ENCODE measurements at places on chromosomes 4 and X. TPM values are rescaled to one million over a fixed set of nuclear protein-coding genes. Genes with fewer than 3 reads are reported as not detected.

GRCh38 chr4:155639704-155640523 lies 26.7 kb upstream of the GUCY1A1 start:
- H3K4me1 ChIP-seq = no peaks in the 10 kb centered on the region
- H3K27ac ChIP-seq = no peak overlapping the region
- H3K36me3 ChIP-seq = no peaks in the 10 kb centered on the region
- no peak for DNase-seq
- no peak overlapping the region for H3K4me3 ChIP-seq

- no peak for DNase-seq
- H3K4me1 ChIP-seq = no peaks in the 10 kb centered on the region
- no peaks in the 10 kb centered on the region for H3K27me3 ChIP-seq
- H3K27ac ChIP-seq = no peak overlapping the region
- no peaks in the 10 kb centered on the region for H3K36me3 ChIP-seq
Observed at GRCh38 chr4:41468122-41468521, 69.8 kb upstream of the LIMCH1 start.

DNA sequence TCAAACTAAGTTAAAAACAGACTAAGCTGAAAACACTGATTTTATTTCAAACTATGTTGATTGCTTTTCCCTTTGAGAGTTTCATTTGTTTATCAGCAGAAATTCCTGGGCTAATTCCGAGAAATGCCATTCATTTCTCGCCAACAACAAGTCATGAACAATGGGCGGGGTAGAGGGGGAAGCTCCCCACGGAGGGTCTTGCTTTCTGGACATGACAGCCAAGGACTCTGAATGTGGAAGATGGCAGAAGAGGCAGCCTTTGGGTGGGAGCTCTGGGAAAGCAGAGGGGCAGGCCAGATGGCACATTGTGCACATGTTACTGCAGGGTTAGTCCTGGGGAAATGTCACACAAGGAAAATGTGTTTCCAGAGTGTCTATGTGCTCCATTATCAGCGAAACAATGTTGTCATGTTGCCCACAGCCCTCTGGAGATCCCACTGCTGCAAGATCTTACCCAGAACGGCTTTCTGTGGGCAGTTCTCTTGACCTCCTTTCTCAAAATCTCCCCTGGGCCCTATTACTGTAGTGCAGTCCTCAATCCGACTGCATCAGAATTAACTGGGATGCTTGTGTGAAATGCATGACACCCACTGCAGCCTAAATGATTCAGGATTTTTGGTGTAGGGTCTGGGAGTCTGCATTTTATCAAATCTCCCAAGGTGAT lies 45.0 kb downstream of the CHRDL1 start:
- H3K36me3 ChIP-seq = no peaks in the 10 kb centered on the region
- no peak overlapping the region for H3K4me3 ChIP-seq
- DNase-seq = no peak
- no peak overlapping the region for H3K27ac ChIP-seq
- H3K4me1 ChIP-seq = no peaks in the 10 kb centered on the region

- no peaks in the 10 kb centered on the region for H3K27me3 ChIP-seq
- no peak within 1 kb of the TSS for H3K27ac ChIP-seq
- no peak within 1 kb of the TSS for H3K4me3 ChIP-seq
- no peak for DNase-seq
Observed at GRCh38 chrX:55074851-55075467, at the start of gene PAGE2B. Gene PAGE2B, plus strand, starts transcription at chrX:55075030. Its CDS starts 1,012 bp downstream, at chrX:55076042.

- H3K4me1 ChIP-seq = no peaks in the 10 kb centered on the region
- no peak for DNase-seq
- H3K36me3 ChIP-seq = no peaks in the 10 kb centered on the region
- H3K27me3 ChIP-seq = no peaks in the 10 kb centered on the region
- H3K27ac ChIP-seq = no peak overlapping the region
Observed at GRCh38 chrX:151570561-151570960, 7.1 kb downstream of the PASD1 start.

GRCh38 chrX:66680451-66680850 lies 41.6 kb upstream of the EDA2R start:
- H3K27me3 ChIP-seq = no peaks in the 10 kb centered on the region
- no peak overlapping the region for H3K27ac ChIP-seq
- no peaks in the 10 kb centered on the region for H3K36me3 ChIP-seq

DNA sequence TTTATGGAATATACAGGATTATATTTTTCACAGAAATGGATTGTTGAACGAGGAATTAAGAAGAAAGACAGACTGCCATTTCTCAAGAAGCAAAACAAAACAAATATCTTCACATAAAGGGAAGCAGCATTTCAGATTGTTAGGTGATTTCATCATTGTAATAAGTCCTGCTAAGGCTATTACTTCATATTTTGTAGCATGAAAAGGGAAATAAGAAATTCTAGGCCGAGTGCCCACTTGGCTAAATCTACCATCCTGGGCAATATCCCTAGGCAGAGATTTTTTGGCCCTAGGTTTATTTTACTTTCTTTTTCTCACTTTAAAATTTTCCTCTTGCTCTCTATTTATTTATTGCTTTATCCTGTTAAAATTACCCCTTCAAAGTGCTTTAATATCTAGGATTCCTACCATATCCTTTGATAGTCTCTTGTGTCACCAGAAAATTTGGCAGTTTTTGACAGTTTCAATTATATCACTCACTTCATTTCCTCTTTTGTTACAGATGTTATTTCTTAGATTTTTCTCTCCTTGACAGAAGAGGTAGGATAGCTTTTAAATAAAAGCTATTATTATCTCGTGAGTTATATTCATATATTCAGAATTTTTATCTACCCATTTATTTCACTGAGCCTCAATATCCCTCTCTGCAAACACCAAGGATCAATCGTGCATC lies 142.3 kb downstream of the PDGFC start:
- no peaks in the 10 kb centered on the region for H3K36me3 ChIP-seq
- no peak overlapping the region for H3K4me3 ChIP-seq
- no peaks in the 10 kb centered on the region for H3K27me3 ChIP-seq
- DNase-seq = no peak
- H3K27ac ChIP-seq = no peak overlapping the region

DNA sequence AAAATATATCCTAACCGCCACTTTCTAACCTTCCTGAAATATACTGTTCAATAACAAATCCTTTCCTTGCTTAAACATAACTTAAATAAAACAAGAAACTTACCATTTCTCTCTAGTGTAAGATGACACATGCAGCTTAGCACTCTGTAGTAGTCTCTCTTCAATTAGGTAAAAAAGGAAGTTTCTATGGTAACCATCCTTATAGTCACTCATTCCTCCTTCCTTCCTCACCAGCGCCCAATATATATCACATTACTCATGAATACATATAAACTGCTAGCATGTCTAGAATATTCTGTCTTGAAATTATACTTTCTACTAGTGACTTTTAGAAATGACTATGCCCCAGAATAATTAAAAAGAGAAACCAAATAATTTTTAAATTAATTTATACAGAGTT lies 112.2 kb downstream of the SNCA start:
- H3K4me3 ChIP-seq = no peak overlapping the region
- H3K36me3 ChIP-seq = no peaks in the 10 kb centered on the region
- no peaks in the 10 kb centered on the region for H3K4me1 ChIP-seq
- no peak overlapping the region for H3K27ac ChIP-seq

- H3K4me1 ChIP-seq = no peaks in the 10 kb centered on the region
- no peaks in the 10 kb centered on the region for H3K36me3 ChIP-seq
- no peak overlapping the region for H3K4me3 ChIP-seq
- no peaks in the 10 kb centered on the region for H3K27me3 ChIP-seq
- no peak for DNase-seq
Observed at GRCh38 chrX:57453901-57454300, 137.9 kb upstream of the ZXDB start.

DNA sequence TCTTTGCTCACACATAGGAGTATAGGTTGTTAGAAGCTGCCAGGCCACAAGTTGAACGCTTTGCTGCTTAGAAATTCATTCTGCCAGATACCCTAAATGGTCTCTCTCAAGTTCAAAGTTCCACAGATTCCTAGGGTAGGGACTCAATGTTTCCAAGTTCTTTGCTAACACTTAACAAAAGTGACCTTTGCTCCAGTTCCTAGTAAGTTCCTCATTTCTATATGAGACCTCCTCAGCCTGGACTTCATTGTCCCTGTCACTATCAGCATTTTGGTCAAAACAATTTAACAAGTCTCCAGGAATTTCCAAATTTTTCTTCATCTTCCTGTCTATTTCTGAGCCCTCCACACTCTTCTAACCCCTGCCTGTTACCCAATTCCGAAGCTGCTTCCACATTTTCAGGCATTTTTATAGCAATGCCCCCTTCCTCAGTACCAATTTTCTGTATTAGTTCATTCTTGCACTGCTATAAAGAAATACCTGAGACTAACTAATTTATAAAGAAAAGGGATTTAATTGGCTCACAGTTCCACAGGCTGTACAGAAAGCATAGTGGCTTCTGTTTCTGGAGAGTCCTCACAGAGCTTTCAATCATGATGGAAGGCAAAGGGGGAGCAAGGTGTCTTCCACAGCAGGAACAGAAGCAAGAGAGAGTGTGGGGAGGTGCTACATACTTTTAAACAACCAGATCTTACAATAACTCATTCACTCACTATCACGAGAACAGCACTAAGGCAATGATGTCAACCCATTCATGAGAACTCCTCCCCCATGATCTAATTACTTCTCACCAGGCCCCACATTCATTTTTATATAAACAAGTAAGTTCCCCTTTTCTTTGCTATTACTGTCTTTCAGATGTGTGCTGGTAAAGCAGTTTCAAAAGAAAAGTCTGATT lies 11.5 kb upstream of the TLR1 start:
- no peaks in the 10 kb centered on the region for H3K36me3 ChIP-seq
- H3K27ac ChIP-seq = no peak overlapping the region
- H3K4me3 ChIP-seq = no peak overlapping the region
- no peaks in the 10 kb centered on the region for H3K27me3 ChIP-seq

DNA sequence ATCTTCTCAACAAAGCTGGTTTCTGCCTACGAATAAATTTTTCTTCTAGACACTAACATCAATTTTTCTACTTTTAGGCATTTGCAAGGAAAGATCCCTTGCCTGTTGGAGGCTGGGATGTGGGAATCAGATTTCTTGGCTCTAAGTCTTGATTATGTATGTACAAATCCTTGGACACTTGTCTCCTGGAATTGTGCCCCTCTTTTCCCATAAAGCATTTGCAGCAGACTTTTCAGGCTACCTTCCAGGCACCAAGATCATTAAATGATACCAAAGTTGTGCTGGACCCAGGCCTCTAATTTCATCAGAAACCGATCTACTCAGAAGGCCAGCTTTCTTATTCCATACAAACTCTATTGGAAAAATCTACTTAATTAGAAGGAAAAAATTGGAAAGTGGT lies 339.5 kb upstream of the DIPK2B start:
- H3K27me3 ChIP-seq = no peaks in the 10 kb centered on the region
- no peak overlapping the region for H3K4me3 ChIP-seq
- no peak overlapping the region for H3K27ac ChIP-seq
- DNase-seq = no peak
- no peaks in the 10 kb centered on the region for H3K4me1 ChIP-seq
- no peaks in the 10 kb centered on the region for H3K36me3 ChIP-seq

DNA sequence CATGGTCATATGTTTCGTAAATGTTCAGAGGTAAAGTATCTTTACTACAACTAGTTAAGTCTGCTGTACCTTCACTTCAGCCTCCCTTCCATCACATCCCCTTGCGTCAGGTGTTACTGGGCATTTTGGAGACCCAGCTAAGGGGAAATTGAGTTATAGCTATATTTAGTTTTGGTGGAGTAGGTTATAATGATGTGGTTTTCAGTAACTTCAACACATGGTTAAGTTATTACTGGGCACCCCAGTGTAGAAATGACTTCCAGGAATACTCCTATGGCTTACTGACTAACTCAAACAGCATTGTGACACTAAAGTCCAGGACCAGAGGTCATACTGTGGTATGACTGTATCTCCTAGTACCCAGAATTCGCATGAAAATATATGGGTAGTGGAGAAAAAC lies 23.4 kb upstream of the ACSL1 start:
- DNase-seq = no peak
- no peak overlapping the region for H3K4me3 ChIP-seq
- no peaks in the 10 kb centered on the region for H3K36me3 ChIP-seq
- no peaks in the 10 kb centered on the region for H3K27me3 ChIP-seq
- no peaks in the 10 kb centered on the region for H3K4me1 ChIP-seq

- no peaks in the 10 kb centered on the region for H3K27me3 ChIP-seq
- DNase-seq = no peak
- no peak overlapping the region for H3K4me3 ChIP-seq
- H3K36me3 ChIP-seq = no peaks in the 10 kb centered on the region
Observed at GRCh38 chr4:58274553-58274952, 1164.4 kb upstream of the IGFBP7 start.

KLHL15 gene
- total RNA-seq = 7.2 TPM

GIMD1 gene
- not detected for total RNA-seq

SERPINA7 gene
- total RNA-seq = not detected
